ENCODE measurements at places on chromosomes 16 and 17. TPM values are rescaled to one million over a fixed set of nuclear protein-coding genes. Genes with fewer than 3 reads are reported as not detected.

Gene KRT31
- not detected for total RNA-seq

Gene DNAI2
- total RNA-seq: 1.2 TPM

GRCh38 chr17:36505171-36505570 lies 18.7 kb downstream of the ZNHIT3 start:
- no peaks in the 10 kb centered on the region for H3K4me1 ChIP-seq
- no peaks in the 10 kb centered on the region for H3K27me3 ChIP-seq
- no peak overlapping the region for H3K27ac ChIP-seq
- no peak overlapping the region for H3K4me3 ChIP-seq
- H3K36me3 ChIP-seq: peaks cover 16% of the 10 kb centered on the region
- DNase-seq: no peak

GRCh38 chr17:66691644-66692420 lies 143.1 kb upstream of the CACNG5 start:
- H3K27ac ChIP-seq: no peak overlapping the region
- DNase-seq: no peak
- peaks cover 89% of the 10 kb centered on the region for H3K36me3 ChIP-seq
- H3K4me3 ChIP-seq: no peak overlapping the region
- H3K27me3 ChIP-seq: no peaks in the 10 kb centered on the region

DNA sequence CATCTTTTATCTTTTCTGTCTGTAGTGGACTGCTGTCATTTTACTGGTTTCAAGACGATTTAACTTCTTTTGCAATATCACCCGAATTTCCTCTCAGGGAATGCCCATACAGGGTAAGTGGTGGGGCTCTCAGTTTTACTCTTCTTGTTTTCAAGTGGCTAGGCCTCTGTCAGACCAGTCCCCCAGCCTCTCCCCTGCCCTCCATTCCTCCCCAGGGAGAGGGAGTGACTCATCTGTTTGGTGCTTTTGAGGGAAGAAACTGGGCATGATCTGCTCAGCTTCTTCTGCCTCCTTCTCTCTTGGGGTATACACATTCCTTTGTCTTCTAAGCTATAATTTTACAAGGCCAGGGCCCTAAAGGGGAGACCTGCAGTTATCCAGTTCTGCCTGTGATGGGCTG lies 332.0 kb downstream of the CBLN1 start:
- H3K4me1 ChIP-seq: no peaks in the 10 kb centered on the region
- no peak for DNase-seq
- no peak overlapping the region for H3K4me3 ChIP-seq
- no peaks in the 10 kb centered on the region for H3K36me3 ChIP-seq
- H3K27me3 ChIP-seq: no peaks in the 10 kb centered on the region

Gene MRPL58
- total RNA-seq: 41.2 TPM

DNA sequence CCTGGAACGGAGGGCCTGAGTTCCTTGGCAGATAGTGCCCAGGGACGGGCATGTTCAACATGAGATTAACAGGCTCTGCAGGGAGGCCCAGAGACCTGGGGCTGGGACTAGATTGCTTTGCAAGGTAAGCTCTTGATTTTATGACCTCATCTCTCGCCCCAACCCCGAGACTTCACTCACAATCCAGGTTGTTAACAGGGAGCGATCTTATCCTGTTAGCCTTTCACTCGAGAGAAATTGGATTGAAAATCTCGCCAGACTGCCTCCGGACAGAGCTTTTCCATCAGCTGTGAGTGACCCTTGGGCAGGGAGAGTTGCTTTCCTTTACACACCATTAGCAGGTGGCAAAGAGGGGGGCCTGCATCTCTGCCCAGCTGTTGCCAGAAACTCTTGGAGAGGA lies 521.7 kb upstream of the EEF2KMT start:
- H3K4me3 ChIP-seq: no peak overlapping the region
- no peak for DNase-seq
- H3K36me3 ChIP-seq: no peaks in the 10 kb centered on the region
- H3K27me3 ChIP-seq: peaks cover 2% of the 10 kb centered on the region
- H3K4me1 ChIP-seq: peaks cover 6% of the 10 kb centered on the region
- H3K27ac ChIP-seq: no peak overlapping the region

DNA sequence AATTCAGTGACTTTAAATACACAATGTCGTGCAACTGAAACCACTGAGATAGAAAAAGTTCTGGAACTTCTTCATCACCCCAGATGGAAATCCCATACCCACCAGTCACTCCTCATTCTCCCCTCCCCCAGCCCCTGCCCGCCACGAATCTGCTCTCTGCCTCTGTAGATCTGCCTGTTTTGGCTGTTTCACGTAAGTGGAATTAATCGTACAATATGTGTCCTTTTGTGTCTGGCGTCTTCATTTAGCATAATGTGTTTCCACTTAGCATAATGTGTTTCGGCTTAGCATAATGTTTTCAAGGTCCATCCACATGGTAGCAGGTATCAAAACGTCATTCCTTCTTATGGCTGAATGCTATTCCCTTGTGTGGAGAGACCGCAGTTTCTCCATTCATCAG lies 3.5 kb upstream of the SPPL2C start:
- H3K27me3 ChIP-seq: no peaks in the 10 kb centered on the region
- H3K36me3 ChIP-seq: no peaks in the 10 kb centered on the region
- no peak for DNase-seq
- H3K4me3 ChIP-seq: no peak overlapping the region
- no peak overlapping the region for H3K27ac ChIP-seq
- H3K4me1 ChIP-seq: no peaks in the 10 kb centered on the region

DNA sequence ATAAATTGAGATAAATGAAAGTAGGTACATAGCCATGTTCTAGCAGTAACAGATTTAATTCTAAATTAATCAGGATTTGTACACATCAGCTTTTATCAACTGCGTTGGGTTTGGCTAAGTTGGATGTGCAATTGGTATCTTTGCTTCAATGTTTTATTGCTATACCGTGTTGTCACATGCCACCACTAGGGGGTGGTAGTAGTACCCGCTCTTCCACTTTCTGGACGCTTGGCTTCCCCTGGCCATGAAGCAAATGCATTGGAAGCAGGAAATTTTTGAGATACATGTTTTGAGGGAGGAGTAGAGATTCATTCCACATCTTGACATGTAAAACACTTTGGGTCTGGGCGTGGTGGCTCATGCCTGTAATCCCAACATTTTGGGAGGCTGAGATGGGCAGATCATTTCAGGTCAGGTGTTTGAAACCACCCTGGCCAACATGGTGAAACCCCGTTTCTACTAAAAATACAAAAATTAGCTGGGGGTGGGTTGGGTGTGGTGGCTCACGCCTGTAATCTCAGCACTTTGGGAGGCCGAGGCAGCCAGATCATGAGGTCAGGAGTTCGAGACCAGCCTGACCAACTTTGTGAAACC lies 58.6 kb downstream of the EMP2 start:
- H3K36me3 ChIP-seq: no peaks in the 10 kb centered on the region
- DNase-seq: peak; percentile 51
- peaks cover 2% of the 10 kb centered on the region for H3K4me1 ChIP-seq

Gene ARHGDIG
- total RNA-seq: not detected

Gene ALOX12
- total RNA-seq: not detected

DNA sequence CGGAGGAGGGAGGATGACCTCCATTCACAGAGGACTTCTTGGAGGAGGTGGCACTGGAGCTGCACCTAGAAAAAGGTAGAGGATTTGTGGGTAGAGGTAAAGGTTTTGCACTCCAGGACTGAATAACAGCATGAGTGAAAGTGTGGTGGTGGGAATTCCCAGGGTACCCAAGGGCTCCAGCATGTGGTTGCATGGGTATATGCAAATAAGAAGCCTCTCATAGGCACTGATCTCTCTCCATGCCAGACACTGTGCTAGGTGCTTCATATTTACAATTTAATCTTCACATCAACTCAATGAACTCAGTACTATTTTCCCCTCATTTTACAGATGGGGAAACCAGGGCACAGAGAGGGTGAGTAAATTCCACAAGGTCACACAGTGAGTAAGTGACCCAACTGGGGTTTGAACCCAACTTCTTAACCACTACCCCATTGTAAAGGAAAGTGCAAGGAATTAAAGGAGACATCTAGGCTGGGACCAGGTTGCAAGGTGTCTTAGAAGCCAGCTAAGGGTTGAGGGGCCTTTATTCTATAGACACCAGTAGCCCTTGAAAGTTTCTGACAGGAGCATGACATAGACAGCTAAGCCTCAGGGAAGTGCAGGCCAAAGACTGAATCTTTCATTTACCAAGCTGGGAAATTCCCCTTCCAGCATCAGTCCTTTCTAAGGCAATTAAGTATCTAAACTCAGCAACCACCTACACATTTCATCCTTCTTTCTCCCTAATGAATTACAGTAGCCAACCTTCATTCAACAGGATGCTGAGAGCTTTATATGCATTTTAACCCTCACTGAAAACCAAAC lies 21.3 kb downstream of the SCNN1B start:
- H3K36me3 ChIP-seq: no peaks in the 10 kb centered on the region
- H3K4me3 ChIP-seq: no peak overlapping the region
- no peak overlapping the region for H3K27ac ChIP-seq
- H3K27me3 ChIP-seq: no peaks in the 10 kb centered on the region
- DNase-seq: no peak
- H3K4me1 ChIP-seq: no peaks in the 10 kb centered on the region

GRCh38 chr17:45265821-45266220 lies 3.9 kb upstream of the SPATA32 start:
- H3K27ac ChIP-seq: no peak overlapping the region
- H3K36me3 ChIP-seq: peaks cover 46% of the 10 kb centered on the region
- H3K4me3 ChIP-seq: no peak overlapping the region
- H3K27me3 ChIP-seq: no peaks in the 10 kb centered on the region
- H3K4me1 ChIP-seq: peaks cover 23% of the 10 kb centered on the region

DNA sequence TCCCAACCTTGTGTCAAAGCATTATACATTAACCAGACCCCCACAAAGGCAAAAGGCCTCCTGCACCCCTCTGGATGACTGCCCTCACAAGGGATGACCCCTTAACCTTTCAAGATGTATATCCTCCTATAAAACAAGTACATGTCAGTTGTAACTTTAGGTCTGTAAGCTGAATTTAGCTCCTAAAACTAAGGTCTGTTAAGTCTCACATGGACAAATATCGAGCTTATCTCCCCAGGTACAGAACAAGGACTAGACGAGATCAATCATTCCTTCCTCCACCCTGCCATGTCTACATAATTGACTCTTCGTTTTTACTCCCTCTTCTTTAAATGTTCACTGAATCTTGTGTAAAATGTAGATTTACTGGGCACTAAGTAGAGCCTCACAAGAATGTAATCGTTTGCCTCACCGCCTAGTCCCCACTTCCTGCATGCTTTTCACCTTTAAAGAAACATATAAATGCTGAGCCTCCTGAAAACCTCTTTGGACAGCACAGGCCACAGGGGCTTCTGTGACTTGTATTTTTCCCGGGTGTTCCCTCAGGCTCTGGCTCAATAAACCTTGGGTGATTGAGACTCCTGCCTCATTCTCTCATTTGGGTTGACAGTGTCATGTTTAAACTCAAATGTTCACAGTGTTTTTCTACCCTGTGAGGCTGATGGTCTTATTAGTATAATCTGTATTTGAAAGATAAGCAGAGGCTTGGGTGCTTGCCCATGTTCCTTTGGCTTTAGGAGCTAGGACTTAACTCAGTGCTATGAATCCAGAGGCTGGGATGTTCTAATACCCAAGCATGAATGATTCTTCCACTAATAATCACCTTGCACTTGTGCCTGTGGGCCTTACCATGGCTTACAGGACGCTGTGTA lies 37.6 kb downstream of the MMD start:
- H3K4me3 ChIP-seq: no peak overlapping the region
- no peak for DNase-seq
- H3K27me3 ChIP-seq: peaks cover 11% of the 10 kb centered on the region
- H3K27ac ChIP-seq: no peak overlapping the region
- no peaks in the 10 kb centered on the region for H3K36me3 ChIP-seq

DNA sequence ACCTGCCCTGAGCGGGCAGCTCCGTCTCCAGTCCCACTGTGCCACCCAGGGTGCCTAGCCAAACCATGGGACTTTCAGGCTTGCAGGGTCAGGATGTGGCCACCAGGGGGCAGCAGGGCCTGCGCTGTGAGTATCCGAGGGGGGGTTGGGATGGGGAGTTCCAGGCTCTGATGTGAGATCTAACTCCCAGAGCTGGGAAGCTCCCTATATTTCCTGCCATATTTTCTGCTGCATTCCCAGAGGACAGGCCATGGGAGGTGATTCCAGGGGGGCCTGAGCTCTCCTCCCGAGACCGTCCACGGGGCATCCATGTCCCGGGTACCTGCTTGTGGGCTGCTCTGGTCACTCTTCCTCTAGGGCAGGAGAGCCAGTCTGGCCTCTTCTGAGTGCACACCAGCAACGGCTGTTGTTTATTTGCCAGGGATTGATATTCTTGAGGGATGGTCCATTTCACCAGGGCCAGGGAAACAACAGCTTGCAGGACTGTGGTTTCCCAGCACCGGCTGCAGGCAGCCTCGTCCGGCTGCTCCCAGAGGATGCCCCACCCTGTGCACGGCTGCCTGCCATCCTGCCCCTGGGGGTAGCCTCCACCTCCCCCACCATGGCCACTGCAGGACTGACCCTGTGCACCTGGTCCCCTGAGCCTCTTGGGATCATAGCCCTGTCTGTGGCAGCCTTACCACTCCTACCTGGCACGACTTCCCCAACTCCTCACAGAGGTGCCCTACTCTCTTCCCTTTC lies 1.2 kb downstream of the GPR142 start:
- H3K27me3 ChIP-seq: peaks cover 1% of the 10 kb centered on the region
- peak; percentile 74 for DNase-seq
- H3K27ac ChIP-seq: no peak overlapping the region

DNA sequence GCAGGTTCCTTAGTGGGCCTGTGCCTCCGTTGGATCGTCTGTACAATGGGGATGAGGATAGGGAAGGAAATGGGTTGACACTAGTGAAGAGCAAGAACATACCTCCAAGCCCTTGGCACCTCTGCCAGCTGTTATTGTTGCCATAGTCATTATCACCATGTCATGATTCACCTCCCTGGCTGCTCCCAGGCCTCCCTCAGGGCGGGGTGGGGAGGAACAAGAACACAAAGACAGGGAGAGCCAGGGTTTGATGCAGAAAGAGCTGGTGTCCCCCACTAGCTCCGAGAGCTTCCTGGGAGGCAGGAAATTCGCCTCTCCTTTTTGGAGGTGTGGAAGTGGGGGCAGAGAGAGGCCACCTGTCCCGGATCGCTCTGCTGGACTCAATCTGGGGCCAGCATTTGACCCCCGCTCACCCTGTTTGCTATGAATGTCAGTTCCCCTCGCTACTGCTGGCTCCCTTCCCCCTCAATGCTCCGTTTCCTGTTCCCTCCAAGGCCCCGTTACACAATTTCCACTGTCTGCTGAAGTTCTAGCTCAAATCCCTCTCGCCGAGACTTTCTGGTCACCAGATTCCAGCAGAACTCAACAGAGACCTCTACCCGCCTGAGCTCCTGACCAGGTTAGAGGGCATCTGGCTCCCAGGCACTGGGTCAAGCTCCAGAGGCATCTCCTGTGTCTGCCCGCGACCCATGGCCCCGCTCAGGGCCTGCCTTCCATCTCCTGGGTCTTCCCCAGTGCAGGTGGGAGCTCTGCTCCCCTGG lies 9.1 kb downstream of the TIMP2 start:
- no peaks in the 10 kb centered on the region for H3K36me3 ChIP-seq
- H3K4me3 ChIP-seq: peak overlapping the region; percentile 38
- peak overlapping the region; percentile 81 for H3K27ac ChIP-seq
- peaks cover 11% of the 10 kb centered on the region for H3K4me1 ChIP-seq

Gene ABCC12
- not detected for total RNA-seq

DNA sequence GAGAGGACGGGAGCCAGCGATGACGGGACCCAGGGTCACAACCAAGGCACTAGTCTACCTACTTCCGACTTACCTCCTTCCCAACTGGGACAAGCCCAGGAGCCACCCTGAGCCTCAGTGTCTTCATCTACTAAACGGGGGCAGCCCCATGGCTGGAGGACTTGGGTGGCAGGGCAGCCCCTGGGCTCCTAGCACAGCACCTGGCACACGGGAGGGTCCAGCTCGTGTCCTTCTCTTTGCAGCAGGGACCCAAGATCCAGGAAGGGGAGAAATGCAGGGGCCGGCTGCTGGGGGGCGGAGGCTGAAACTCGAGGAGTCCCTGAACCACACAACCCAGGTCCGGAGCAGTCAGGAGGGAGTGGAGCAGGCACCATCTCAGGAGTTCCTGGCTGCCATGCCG lies 63.2 kb downstream of the ABR start:
- no peak for DNase-seq
- peaks cover 34% of the 10 kb centered on the region for H3K4me1 ChIP-seq
- H3K4me3 ChIP-seq: no peak overlapping the region
- H3K36me3 ChIP-seq: no peaks in the 10 kb centered on the region
